ENCODE measurements at places on chromosomes 4 and X. TPM values are rescaled to one million over a fixed set of nuclear protein-coding genes. Genes with fewer than 3 reads are reported as not detected.

Gene MBNL3
- 21.8 TPM for total RNA-seq

Gene EBP
- total RNA-seq = 155 TPM

Gene CXCL11
- not detected for total RNA-seq

Gene GAGE12F
- not detected for total RNA-seq

DNA sequence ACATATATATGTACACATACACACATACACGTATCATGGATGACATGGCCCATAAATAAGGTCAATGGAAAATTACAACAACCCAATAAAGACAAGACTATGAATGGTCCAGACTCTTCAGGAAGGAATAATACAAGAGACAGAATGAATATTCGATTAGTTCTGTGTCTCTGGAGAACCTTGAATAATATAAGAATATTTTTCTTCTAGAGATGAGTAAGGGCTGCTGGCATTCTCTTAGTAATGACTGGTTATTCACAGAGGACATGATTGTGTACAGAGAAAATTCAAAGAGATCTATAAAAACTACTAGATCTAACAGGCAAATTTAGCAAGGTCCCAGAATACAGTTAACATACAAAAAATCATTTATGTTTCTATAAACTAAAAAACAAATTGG, 23.3 kb downstream of the SPIN4 start:
- H3K27me3 ChIP-seq = no peaks in the 10 kb centered on the region
- no peak overlapping the region for H3K4me3 ChIP-seq
- H3K4me1 ChIP-seq = no peaks in the 10 kb centered on the region

DNA sequence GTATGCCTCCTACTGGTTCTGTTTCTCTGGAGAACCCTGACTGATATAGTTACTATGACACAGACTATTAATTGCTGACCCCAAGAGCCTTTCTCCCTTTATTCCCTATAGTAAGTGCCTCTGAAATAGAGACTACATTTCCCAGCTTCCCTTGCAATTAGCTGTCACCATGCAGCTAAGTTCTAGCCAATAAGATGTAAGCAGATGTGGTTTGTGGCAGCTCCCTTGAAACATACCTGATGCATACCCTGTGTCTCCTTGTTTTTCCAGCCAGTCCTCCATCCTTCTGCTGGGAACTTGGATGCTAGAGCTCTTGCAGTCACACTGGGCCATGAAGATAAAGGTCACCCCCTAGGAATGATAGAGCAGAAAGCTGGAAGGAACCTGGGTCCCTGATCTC, 9.7 kb upstream of the TMEM165 start:
- H3K4me3 ChIP-seq = no peak overlapping the region
- no peaks in the 10 kb centered on the region for H3K27me3 ChIP-seq
- no peaks in the 10 kb centered on the region for H3K36me3 ChIP-seq
- no peak for DNase-seq

- H3K27ac ChIP-seq = no peak overlapping the region
- no peaks in the 10 kb centered on the region for H3K27me3 ChIP-seq
- H3K36me3 ChIP-seq = peaks cover 5% of the 10 kb centered on the region
- no peaks in the 10 kb centered on the region for H3K4me1 ChIP-seq
- H3K4me3 ChIP-seq = no peak overlapping the region
Observed at GRCh38 chrX:5031792-5032191, 1196.9 kb downstream of the NLGN4X start.

DNA sequence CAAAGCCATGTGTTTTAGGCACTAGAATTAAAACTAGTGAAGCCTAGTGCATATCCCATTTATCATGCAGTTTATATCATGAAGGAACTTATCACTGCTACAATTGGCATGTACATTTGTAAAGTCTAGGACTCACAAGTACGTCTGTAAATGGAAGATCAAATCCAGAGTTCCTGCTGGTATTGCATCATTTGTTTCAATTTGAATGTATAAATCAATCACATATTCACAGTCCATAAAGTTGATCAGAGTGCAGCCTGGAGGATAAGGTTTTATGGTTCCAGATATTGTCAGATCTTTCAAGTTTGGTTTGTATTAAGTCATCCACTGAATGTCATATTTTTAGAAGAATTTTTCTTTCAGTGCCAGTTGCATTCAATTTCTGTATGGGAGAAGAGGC, 32.6 kb upstream of the PDE5A start:
- H3K4me1 ChIP-seq = peaks cover 25% of the 10 kb centered on the region
- H3K27me3 ChIP-seq = no peaks in the 10 kb centered on the region
- no peak overlapping the region for H3K27ac ChIP-seq
- no peaks in the 10 kb centered on the region for H3K36me3 ChIP-seq
- H3K4me3 ChIP-seq = no peak overlapping the region

- peaks cover 22% of the 10 kb centered on the region for H3K4me1 ChIP-seq
- H3K27ac ChIP-seq = no peak overlapping the region
- no peaks in the 10 kb centered on the region for H3K27me3 ChIP-seq
- DNase-seq = no peak
- no peaks in the 10 kb centered on the region for H3K36me3 ChIP-seq
- H3K4me3 ChIP-seq = no peak overlapping the region
Observed at GRCh38 chrX:13009273-13009672, 34.4 kb downstream of the TMSB4X start.

DNA sequence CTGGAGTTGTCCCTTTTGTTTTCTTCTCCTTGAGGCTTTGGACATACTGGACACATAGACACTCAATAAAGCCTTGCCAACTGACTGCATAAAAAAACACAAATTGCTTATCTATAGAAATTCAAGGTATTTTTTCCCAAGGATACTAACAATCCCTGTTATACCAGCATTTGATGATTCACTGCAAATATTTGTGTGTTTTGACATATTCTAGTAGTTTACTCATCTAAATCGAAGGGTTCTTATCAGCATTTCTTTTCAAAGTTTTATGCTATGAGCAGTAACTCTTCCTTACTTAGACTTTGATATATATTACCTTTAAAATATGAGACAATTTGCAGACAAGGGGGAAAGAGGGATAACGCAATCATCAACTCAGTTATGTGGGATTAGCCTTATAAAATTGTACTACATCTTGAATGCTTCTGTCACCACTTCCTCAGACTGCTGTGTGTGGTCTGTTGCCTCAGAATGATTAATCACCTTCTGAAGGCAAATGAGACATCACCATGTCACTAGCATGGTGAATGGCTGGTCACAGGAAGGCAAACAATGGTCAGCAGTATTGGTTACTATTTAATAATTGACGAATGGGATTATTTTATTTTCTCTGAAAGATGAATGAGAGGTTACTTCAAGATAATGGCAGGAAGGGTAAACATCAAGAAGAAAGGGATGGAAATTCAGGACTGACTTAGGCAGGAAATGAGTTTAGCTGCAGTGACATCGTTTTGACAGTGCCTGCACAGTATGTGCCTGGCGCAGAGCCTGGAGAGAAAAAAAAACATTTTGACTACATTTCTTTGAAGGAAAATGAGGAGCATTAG, 544.3 kb upstream of the CNKSR2 start:
- no peak overlapping the region for H3K4me3 ChIP-seq
- H3K27ac ChIP-seq = no peak overlapping the region
- H3K36me3 ChIP-seq = no peaks in the 10 kb centered on the region
- H3K27me3 ChIP-seq = no peaks in the 10 kb centered on the region

Measured in neural crest cell (in vitro differentiated cells).